ENCODE measurements at places on chromosomes 11 and 22.

DNA sequence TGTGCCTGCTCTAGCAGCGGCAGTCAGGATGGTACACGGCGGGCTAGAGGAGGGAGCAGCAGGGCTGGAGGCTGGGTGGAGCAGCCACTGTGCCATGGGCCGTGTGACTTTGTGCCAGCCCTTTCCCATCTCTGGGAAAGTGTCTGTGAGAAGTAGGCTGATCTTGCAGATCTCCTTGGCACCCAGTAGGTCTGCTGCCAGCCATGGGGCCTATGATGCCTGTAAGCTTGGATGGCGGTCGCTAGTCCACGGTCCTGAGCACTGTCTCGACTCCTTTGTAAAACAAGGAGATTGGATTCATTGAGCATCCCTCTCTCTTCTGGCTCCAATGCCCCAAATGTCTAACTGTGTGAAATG lies 22.6 kb downstream of the AMPD3 start:
- no peak for DNase-seq

DNA sequence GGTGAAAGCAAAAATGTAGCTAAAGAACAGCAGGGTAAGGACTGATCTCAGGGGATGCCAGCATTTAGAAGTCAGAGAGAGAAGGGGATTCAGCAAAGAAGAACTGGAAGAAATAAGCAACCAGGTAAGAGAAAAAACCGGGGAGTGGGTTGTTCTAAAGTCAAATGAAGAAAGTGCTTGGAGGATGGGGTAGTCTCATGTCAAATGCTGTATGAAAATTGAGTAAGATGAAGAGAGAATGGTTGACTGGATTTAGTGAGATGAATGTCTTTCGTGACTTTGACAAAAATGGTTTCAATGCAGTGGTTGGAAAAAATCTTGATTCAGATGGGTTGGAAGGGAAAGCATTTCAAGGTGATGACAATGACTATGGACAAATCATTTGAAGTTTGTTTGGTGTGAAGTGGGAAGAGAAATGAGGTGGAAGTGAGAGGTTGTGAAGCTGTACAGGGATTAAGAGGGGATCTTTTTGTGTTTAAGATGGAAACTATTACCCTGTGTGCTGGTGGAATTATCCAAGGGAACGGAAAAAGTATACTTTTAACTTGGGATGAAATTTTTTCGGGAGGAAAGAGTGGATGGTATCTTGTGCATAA lies 484.0 kb downstream of the ETS1 start:
- DNase-seq = no peak

- no peak for DNase-seq
These were observed 16.1 kb upstream of the OR52K1 start for GRCh38 chr11:4466131-4466870.

GRCh38 chr11:85076535-85077330 lies 550.4 kb downstream of the DLG2 start:
- no peak for DNase-seq
